AG20443 (cell line): ENCODE measurements at places on chromosomes 11 and 22.

DNA sequence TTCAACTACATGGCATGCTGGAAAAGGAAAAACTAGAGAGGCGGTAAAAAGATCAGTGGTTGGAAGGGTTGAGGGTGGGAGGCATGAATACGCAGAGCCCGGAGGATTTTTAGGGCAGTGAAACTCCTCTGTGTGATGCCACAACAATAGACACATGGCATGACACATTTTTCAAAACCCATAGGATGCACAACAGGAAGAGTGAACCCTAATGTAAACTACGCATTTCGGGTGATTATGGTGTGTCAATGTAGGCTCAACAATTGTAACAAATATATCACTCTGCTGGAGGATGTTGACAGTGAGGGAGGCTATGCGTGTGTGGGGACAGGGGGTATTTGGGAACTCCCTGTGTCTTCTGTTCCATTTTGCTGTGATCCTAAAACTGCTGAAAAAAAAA, 15.7 kb upstream of the FAM83F start:
- DNase-seq, result no peak

- DNase-seq, result peak; percentile 92
These were observed 13.3 kb upstream of the PPP6R3 start for GRCh38 chr11:68447015-68447801.

DNA sequence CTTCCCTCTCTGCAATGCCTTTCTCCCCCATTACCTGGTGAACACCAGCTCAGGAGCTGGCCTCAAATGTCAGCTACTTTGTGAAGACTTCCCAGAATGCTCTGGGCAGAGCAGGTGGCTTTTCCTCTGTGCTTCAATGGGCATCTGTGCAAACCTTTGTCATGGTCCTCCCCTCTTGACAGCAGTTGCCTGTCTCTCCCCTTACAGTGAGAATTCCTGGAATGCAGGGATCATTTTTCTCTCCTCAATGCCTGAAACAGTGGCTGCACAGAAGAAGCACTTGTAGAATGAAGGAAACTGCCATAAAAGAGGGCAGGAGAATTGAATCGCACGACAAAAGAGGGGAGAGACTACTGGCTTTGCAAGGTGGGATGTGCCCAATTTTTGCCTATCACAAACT, 92.8 kb upstream of the NARS2 start:
- no peak for DNase-seq

DNA sequence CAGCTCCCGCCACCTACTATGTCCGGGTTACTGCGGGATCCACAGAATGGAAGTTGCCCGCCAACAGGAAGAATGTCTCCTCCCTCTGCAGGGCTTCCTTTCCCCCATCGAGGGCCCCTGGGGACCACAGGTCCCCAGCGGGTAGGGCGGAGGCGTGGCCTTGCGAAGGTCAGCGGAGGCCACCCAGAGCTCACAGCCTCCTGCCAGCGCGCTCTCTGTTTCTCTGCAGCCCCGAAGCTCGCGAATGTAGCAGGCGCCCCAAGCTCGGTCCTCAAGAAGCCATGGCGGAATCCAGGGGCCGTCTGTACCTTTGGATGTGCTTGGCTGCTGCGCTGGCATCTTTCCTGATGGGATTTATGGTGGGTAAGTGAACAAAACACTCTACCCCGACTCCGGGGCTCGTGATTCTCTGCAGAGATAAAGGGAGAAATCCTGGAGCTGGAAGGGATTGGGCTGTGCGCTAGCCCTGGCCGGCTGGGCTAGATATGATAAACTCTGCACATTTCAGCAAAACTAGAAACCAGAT, at the start of gene NAALAD2:
Gene NAALAD2 (plus strand): TSS at position 186 of the 526 bp plus-strand sequence. CDS start 96 bp downstream, at position 282.
- peak; percentile 51 for DNase-seq

GRCh38 chr11:2586793-2587131, 113.0 kb downstream of the KCNQ1OT1 start:
- DNase-seq, result peak; percentile 10

DNA sequence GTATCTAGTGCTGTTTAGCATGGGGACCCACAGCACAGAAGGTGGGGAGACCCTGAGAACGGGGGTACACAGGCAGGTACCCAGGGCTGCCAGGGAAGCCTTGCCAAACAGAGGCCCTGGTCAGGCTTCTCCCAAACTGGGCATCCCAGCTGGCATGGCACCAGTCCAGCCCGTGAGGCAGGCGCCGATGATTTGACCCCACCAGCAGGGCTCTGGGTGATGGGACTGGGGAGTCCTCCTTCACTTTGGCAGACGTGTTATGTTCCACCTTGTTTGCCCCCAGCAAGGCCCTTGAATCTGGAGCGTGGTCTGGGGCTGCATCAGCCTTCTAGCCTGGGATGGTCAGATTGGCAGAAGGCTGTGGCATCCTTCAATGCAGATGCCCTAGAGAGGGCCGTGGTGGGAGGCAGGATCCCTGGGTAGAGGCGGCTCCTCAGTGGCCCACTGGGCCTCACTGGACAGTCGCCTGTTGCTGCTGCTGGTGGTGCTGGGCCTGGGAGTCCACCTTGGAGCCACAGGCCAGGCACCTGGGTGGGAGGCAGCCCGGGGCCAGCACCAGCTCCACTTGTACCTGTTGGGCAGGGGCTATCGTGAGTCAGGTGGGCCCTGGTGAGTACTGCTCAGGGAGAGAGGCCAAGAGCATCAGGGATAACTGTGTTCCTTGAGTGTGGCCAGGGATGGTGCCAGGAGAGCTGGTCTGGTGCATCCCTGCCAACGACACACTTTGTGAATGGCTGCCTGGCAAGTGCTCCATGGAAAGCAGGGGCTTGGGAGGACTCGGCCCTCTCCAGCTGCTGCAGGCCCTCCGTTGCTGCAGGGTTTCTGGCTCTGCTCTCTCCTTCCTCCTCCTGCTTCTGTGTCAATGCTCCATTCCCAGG, 3.3 kb downstream of the ADORA2A start:
- DNase-seq, result no peak

DNA sequence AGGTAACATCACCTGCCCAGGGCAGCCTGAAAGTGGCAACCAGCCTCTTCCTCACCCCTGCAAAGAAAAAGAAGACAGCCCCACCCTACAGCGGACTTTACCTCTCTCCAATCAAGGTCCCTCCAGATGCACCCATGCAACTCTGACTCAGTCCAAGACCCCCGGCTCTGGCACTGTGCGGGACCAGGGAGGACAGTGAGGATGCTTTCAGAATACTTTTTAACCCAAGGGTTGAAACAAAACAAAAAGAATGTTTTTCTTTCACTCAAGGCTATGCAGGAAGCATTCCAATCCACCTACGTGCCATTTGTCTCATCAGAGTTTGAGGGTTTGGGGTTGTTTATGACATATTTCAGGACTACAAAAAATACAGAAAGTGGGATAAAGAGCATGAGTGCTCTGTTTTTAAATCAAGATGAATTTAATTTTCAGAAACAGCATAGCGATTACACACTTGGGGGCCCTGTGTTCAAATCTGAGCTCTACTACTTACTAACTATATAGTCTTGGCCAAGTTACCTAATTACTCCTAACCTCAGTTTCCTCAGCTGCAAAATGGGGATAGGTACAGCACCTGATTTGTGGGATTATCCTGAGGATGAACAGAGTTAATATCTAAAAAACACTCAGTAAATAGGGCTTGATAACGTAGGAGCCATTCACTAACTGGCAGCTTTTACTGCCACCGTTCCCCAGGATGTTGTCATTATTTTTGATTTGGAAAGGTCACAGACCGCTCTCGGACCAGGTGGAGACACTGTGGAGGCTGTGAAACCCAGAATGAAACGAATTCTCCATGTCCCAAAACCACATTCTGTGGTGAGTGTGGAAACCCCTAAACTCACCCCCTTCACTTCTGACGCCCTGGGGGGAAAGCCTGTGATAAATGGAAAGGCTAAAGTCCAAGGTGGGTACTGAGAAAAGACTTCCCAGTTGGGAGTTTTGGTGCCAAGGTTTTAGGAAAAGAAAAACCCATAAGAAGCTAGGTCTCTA, 5.6 kb downstream of the PLAAT3 start:
- peak; percentile 67 for DNase-seq

DNA sequence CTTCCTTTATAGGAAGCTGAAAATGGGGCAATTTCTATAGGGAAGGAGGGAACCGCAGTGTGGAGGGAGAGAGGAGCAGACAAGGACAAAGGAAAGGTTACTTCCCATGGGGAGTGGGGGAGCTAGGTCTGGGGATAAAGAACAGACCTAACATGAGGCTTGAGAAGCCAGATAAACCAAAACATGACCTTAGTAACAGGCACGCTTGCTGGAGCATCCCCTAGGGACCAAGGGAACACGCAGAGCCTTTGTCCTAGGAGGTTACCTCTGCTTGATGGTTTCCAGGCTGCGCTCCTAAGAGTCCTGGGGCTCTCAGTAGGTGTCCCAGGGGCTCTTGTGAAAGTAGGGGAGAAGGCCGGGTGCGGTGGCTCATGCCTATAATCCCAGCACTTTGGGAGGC, 271.4 kb upstream of the NCAM1 start:
- no peak for DNase-seq

- DNase-seq, result no peak
These were observed 146.0 kb downstream of the PARVA start for GRCh38 chr11:12523180-12523924.

DNA sequence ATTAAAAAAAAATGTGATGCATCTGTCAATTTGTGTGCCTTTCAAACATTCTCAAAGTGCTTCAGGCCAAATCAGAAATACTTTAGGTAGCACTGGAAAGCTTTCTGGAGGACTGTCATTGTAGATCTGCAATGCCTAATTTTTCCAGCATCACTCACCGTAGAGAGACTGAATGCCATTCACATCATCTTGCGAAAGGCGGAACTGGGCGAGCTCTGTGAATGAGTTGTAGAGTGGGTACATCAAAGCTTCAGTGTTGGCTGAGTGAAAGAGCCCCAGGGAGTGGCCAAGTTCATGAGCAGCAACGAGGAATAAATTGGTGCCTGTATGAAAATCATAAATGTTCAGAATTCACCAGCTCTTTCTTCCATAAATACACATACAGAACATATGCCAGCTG, 4.0 kb downstream of the MMP10 start:
- DNase-seq, result no peak

GRCh38 chr11:32400670-32401369, 34.5 kb downstream of the WT1 start:
- DNase-seq, result no peak

GRCh38 chr11:111300569-111300968, 2.2 kb downstream of the POU2AF3 start:
- DNase-seq, result no peak

DNA sequence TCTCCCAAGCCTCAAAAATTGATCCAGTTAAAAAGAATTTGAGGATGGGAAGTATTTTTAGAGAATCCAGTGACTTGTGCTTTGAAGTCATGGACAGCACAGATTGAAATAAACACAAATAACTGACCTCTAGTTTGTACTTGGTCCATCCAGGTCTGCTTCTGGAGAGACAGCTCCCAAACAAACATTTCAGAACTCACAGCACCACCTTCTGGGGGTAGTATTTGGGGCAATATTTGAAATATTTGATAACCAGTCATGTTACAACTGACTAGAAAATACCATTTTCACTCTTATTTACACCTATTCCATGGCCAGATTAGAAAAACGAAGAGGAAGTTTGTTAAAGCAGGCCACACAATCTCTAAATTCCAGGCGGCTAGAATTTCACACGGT, 56.2 kb downstream of the CTSC start:
- DNase-seq, result no peak

GRCh38 chr11:116394022-116394421, 378.8 kb downstream of the BUD13 start:
- DNase-seq, result no peak

- DNase-seq, result no peak
These were observed 57.9 kb upstream of the SYT13 start for GRCh38 chr11:45344028-45344427.

DNA sequence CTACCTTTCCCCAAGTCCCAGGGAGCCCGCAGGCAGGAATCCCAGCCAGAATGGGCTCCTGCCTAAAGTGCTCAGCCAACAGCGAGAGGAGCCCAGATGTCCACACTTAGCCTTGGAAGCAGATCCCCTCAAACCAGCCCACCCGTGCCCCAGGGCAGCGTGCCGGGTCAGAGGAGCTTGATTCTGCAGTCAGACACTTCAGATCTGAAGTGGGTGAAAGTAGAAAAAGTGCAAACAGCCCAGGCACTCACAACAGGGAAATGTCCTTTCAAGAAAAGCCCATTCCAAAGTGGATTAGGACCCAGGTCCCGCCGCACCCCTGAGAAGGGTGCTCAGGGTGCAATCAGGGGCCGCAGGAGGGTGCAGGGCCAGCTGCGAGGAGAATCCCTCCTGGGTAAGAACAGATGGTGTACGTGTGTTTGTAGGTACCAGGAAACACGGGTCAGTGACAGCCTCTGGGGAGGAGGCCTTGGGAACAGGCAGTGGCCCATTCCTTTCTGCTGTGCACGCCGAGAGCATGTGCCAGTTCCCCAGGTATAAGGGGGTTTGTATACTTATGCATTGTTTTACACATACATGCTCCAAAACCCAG, 17.7 kb downstream of the ELFN2 start:
- DNase-seq, result no peak

GRCh38 chr11:124801014-124801413, 808 bp upstream of the MSANTD2 start:
- DNase-seq, result peak; percentile 26

GRCh38 chr11:87572881-87573280, 535.1 kb downstream of the TMEM135 start:
- DNase-seq, result no peak

- no peak for DNase-seq
These were observed 40.6 kb upstream of the LINC01488 start for GRCh38 chr11:69440876-69441275.

DNA sequence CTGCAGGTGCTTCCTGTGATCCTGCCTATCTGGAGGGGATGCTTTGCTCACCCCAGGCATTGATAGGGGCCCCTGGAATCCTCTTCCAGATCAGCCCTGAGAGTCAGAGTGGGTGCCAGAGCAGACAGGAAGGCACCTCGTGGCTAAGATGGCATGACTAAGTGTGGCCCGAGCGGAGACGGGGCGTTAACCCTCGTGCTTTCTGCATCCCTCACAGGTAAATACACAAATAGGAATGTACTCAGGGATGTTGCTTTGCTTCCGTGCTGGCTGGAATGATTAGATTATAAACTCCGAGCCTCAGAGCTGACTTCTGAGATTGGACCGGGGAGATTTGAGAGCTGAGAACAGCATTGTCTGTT, 312.7 kb upstream of the B3GAT1 start:
- DNase-seq, result no peak

DNA sequence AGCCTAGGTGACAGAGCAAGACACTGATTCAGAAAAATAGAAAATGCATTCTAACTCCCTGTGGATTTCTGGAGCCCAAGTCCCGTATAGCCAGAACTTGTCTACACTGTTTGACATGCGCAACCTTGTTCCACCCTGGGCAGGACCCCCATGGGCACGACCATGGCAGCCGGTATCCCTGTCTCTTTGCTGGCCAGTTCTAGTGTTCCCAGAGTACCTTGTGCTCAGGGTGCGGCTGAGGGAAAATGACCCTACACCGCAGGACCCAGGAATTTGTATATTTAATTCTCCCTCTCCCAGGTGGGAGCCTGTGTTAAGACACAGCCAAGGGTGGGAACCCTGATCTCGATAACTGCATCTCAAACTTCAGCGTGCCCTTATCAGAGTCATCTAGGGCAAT, 36.7 kb upstream of the RIC3 start:
- DNase-seq, result no peak

DNA sequence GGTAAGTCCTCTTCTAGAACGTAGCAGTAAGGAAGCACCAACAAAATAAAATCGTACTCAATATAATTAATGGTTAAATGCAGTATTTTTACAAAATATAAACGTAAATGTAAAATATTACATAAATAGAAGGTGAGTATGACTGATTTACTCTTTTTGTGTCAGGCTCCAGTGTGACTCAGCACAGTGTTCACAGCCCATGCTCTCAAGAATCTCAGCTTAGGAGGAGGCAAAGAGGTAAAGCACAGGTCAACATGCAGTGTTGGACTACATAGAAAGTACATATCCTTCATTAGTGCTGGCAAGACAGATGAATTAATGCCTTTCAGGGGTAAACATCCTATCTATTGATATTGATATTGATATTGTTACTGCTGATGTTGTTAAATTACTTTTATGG, 2050.6 kb upstream of the RAG2 start:
- DNase-seq, result no peak
